ENCODE measurements at places on chromosomes 13 and 19.

- no peak for DNase-seq
Measured at GRCh38 chr13:98508280-98508679, 68.6 kb downstream of the STK24 start.

DNA sequence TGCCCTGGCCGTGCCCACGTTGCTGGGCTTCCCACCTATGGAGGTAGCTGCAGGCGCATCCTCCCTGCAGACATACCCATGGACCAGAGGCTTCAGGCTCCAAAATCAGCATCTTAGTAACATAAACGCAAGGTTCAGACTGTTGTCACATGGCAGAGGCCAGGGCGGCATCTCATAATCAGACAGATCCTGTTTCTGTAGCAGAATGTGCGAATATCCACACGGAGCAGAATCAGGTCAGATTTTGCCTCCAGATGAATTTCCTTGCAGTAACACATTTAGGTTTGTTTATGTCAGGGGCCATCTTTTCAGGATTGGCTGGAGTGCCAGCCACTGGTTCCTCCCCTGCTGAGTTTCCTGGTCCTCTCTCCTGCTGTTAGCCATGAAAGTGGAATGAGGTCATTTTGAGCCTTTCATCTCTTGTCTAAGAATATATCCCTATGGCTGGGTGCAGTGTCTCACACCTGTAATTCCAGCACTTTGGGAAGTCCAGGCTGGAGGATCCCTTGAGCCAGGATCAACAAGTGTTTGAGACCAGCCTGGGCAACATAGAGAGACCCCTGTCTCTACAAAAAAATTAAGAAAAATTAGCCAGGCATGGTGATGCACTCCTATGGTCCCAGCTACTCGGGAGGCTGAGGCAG, 20.5 kb downstream of the SMARCA4 start:
- DNase-seq, result no peak

GRCh38 chr19:35043906-35044305, 2.4 kb downstream of the HPN start:
- DNase-seq, result no peak

DNA sequence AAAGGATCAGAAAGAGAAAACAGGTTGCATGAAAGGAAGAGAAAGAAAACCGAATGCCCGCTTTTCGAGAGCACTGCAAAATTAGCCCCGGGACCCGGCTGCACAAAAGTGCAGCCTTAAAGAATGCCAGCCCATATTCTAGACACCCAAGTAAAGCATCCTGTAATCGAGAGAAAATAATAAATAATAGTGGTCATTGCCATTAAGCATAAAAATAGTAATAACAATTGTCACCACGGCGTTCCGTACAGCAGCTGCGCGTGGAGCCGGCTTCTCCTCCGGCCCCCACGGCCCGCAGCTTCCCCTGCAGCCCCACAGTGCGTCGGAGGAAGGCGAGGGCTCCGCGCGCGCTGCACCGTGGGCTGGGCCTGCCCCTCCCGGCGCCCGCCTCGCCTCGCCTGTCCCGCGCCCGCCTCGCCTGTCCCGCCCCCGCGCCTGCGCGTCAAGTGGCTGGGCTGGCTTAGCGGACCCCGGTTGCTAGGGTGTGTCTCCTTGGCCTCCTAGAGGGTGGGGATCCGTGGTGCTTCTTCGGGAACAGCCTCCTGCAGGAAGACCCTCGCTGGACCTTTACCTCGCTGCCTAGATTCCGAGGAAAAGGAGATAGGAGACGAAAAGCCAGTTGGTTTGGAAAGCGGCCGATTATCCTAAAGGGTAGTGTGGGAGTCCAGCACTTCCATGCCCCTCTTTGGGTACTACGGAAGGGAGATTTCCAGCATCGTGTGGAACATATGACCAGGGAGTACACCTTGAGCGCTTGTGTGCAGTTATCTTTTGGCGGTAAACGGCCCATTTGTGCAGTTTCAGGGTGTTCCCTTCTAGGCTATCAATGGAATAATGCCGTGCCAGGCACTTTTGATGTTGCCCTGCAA, at the start of gene LRRC63:
Gene LRRC63 (plus strand): TSS at position 446 of the 869 bp plus-strand sequence. CDS start 1,107 bp downstream, outside the sequence.
- no peak for DNase-seq

- no peak for DNase-seq
Measured at GRCh38 chr13:26929971-26930730, 169.6 kb upstream of the GPR12 start.

DNA sequence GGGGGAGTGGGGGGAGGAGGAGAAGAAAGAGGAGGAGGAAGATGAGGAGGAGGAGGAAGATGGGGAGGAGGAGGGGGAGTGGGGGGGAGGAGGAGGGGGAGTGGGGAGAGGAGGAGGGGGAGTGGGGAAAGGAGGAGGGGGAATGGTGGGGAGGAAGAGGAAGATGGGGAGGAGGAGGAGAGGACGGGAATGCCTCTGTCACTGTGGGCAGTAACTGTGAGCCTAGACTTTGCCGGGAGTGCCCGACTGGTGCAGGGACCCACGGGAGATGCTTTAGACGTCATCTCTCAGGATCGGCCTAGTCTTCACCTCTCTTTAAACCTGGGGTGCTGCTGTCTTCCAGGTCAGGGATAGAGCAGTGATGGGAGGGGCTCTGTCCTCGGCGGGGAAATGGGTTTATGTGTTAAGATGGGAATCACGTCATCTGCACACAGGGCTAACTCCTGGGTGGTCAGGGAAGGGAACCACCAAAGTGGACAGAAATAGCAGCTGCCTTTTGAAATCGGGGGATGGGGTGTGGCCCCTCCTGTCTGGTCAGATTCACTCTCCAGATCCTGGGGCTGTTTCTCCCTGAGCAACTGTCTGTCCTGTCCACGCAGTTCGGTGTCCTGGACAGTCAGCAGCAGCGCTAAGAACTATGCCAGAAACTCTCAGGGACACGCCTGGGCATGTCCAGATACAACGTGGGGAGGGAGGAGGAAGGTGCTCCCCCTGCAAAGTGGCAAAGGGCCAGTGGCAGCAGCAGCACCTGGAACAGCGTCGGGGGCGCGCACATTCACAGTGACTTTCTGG, 26.9 kb downstream of the GAS6 start:
- DNase-seq, result no peak

DNA sequence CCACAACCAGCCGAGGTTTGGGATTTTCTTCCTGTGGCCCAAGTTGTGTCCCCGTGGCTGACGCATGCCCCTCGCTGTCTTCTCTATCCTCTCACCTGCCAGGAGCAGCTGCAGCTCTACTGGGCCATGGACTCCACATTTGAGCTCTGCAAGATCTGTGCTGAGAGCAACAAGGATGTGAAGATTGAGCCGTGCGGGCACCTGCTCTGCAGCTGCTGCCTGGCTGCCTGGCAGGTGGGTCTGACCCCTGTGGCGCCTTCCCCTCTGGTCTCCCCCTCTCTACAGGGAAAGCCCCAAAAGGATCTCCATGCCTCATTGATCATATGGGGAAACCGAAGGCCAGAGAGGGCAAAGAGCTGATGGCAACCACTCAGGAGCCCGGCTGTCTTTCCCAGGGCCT, 14.6 kb downstream of the CBLC start:
- no peak for DNase-seq

DNA sequence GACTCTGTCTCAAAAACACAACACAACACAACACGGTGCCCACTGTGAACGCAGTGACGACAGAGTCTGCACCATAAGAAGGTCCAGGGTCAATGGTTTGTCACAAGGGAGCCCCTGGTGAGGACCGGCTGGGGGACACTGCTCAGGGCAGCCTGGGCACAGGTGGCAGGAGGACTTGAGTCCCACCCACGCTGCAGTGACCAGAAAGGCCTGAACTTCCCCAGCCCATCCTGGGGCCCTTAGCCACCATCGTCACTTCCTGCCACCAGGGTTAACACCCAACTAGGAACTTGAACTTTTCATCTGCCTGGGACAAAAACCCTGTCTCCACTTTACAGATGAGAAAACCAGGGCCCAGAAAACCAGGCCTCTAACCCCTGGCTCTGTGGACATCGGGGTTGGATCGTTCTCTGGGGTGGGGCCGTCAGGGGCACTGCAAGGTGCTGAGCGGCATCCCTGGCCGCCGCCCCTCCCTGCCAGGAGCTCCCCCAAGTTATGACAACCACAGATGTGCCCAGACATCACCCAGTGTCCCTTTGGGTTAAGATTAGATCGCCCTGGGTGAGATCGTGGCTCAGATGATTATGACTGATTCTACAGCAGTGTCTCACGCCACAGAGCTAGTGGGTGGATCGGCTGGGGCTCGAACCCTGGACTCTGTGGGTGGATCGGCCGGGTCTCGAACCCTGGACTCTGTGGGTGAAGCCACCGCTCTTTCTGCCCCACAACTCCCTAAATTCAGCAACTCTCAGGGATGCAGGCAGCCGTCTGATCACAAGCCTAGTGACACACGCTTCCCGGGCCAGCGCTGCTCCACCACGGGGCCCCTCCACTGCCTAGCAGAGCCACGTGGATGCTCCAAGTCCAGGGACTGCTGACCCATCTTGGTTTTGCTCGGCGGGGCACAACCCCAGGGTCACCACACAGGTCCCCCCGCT, 14.0 kb downstream of the MOB3A start:
- no peak for DNase-seq
